ENCODE measurements at places on chromosomes 1 and 21.

DNA sequence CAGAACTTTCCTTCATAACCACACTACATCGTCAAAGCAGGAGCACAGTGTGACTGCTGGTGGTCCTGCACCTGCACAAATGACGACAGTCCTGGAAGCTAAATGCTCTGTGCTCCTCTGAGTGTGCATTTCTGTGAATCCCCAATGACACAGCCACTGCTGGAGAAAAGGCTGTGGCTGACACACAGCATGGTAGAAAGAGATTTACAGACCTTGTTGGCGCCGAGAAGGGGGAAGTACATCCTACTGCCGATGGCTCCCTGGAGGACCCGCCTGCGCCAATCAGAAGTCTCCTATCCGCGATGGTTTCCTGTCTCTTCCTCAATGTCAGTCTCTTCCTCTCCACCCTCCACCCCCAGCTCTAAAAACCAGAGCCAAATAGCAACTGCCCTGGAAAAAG lies 115.4 kb upstream of the RAB4A start:
- peak; percentile 20 for DNase-seq

DNA sequence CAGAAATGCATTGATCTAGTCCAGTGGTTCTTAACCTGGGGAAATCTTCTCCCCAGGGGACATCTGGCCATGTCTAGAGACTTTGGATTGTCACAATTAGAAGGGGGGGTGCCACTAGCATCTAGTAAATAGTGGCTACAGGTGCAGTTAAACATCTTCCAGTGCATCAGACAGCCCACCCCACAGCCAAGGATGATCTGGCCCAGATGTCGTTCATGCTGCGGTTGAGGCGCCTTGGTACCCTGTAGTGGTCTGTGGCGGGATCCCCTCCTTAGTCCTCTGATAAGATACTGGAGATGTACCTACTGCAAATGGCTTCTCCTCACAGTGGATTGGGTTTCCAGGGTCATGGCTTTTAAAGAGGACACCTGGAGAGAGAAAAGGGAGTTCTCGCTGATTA lies 69.8 kb downstream of the PRDM2 start:
- DNase-seq, result no peak

GRCh38 chr1:91153341-91153740 lies 131.5 kb upstream of the ZNF644 start:
- DNase-seq, result no peak

DNA sequence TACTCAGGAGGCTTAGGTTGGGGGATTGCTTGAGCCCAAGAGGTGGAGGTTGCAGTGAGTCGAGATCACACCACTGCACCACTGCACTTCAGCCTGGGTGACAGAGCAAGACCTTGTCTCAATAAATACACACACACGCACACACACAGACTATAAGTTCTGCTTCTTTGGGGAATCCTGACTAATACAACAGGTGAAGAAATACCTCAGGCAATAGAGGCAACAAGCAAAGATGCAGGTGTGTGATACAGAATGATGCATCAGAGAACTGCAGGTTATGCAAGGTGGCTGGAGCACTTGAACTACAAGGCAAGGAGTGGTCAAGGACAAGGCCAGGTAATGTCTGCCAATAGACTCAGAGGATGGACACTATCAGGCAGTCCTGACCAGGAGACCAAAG lies 117.6 kb upstream of the ZNF678 start:
- no peak for DNase-seq

DNA sequence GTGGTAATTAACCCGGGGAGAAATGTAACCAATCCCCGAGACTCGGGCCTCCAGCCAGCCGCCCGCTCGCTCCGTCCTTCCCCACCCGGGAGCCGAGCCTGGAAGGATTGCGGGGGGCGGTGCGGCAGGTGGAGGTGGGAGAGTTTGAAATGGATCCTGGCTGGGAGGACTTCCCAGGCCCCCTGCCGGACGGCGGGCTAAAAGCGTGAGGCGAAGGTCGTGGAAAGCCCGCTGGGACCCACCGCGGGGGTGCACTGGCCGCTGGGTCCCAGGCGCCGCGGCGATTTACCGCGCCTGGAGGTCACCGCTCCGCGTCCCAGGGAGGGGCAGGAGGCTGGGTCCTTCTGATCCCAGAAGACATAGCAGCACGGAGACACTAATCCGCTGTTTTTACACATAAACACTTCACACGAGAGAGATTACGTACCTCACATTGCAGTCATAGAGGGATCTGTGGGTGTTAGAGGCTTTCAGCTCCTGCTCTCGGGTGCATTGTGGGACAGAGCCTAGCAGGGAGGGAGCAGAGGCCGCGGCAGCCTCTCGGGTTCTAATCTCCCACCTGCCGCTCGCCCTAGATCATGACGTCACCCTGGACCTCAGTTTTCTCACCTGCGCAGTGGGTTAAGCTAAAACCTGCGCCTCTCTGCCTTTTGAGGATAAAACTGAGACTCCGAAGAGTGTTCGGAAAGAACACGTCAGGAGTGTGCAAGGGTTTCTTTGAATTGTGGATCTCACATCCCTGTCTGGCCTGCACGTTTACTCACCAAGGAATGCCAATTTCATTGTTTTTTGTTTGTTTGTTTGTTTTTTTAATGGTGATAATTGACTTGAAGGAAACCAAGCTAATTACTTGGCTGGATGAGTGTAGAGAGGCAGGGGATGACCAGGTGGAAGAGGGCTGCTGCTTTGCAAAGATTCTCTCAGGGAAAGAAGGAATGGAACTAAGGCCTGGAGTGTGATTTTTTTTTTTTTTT lies 17.1 kb upstream of the TMEM9 start:
- DNase-seq, result peak; percentile 19

DNA sequence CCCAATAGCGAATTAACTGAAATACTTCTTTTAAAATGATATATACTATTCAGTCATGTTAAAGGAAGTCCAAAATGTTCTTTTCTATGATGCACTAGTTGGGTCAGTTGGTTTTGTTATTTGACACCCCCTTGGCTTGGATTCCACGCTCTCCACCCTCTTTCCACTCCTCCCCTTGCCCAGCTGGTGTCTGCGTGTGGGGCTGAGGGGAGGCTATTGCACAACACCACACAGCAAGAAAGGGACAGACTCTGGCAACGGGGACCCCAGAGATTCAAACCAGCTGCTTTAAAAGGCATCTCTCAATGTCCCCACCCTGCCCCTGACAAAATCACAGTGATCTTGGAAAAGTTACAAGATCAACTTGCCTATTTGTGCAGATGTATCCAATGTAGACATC lies 394.3 kb downstream of the TGFB2 start:
- no peak for DNase-seq

GRCh38 chr1:164564378-164564777 lies 5.4 kb downstream of the PBX1 start:
- DNase-seq, result no peak

Measured in CD4-positive, alpha-beta T cell treated with Interleukin-15 for 4 hours (primary cell).